ENCODE measurements at places on chromosomes 4 and X.

DNA sequence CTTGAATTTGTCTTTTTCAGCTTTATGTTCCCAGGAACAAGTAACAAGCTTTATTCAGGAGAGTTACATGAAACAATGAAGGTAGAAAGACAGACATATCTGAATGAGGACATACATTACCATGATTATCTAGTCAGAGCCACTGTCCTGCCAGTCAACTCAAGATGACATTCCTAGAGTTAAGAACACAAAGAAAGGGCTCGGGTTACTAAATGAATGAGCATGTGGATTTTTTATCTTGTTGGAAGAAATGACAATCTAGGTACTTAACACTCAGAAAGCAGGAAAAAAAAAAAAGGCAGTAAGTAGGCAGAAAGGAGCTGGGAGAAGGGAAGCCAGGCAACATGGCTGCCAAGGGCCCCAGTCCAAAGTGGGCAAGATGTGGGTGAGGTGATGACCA is 28.0 kb upstream of the PACRGL start:
- H3K4me1 ChIP-seq: no peaks in the 10 kb centered on the region
- no peak for DNase-seq
- H3K27ac ChIP-seq: no peak overlapping the region
- no peaks in the 10 kb centered on the region for H3K36me3 ChIP-seq

- no peak overlapping the region for H3K4me3 ChIP-seq
- no peaks in the 10 kb centered on the region for H3K27me3 ChIP-seq
- no peak overlapping the region for H3K27ac ChIP-seq
- H3K36me3 ChIP-seq: no peaks in the 10 kb centered on the region
Measured at GRCh38 chr4:147122685-147123084, 177.0 kb upstream of the TTC29 start.

- peaks cover 6% of the 10 kb centered on the region for H3K27me3 ChIP-seq
- DNase-seq: no peak
- no peak overlapping the region for H3K27ac ChIP-seq
- H3K36me3 ChIP-seq: no peaks in the 10 kb centered on the region
- no peaks in the 10 kb centered on the region for H3K4me1 ChIP-seq
Measured at GRCh38 chr4:114487101-114487500, 111.5 kb upstream of the UGT8 start.

DNA sequence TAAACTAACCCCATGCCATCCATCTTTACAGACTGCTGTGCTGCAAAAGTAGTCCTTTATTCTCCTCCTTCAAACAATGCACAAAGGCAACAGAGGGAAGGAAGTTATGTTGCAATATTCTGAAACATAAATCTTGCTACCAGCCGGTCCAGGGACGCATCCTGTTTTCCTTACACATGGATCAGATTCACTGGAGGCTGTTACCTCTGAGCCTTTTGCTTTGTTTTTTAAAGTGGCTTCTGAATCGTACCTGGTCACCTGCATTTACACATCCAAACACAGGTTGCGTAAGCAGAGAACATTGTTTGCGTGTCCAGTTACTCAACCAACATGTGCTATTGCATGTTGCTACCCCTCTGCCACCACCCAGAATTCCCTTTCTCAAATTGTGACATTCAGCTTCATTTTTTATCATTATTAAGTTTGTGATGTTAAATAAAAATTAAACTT is 8.8 kb downstream of the PPARGC1A start:
- H3K27ac ChIP-seq: no peak overlapping the region
- no peaks in the 10 kb centered on the region for H3K36me3 ChIP-seq
- no peak for DNase-seq
- H3K4me3 ChIP-seq: no peak overlapping the region
- no peaks in the 10 kb centered on the region for H3K4me1 ChIP-seq

GRCh38 chr4:147371661-147372060 is 109.2 kb upstream of the EDNRA start:
- no peaks in the 10 kb centered on the region for H3K4me1 ChIP-seq
- no peak for DNase-seq
- H3K4me3 ChIP-seq: no peak overlapping the region
- H3K27ac ChIP-seq: no peak overlapping the region
- H3K36me3 ChIP-seq: no peaks in the 10 kb centered on the region

- H3K4me1 ChIP-seq: no peaks in the 10 kb centered on the region
- no peak overlapping the region for H3K4me3 ChIP-seq
- H3K36me3 ChIP-seq: peaks cover 18% of the 10 kb centered on the region
- no peak for DNase-seq
Measured at GRCh38 chrX:19924285-19924684, 36.9 kb upstream of the SH3KBP1 start.

GRCh38 chr4:105714071-105714521 is 5.5 kb downstream of the GSTCD start:
- peaks cover 2% of the 10 kb centered on the region for H3K36me3 ChIP-seq
- no peaks in the 10 kb centered on the region for H3K27me3 ChIP-seq
- no peak for DNase-seq
- H3K27ac ChIP-seq: no peak overlapping the region
- H3K4me1 ChIP-seq: peaks cover 15% of the 10 kb centered on the region

DNA sequence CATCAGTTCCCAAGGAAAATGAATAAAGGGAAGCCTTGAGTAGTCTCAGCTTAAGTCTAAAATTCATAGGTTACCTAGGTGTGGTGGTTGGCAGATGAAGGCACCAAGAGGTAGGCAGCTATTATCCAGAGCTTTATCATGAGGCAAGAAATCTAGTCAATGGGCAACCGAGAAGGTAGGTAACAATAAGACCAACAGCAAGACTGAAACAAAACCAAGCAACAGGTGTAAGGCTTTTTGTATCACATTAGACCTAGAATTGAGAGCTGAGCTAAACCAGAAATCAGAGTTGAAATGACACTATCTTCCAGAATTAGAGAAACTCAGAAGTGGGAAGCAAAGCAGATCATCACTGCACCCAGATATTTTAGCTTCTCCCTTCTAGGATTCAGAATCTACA is 117.1 kb downstream of the CAMK2D start:
- peak overlapping the region; percentile 53 for H3K27ac ChIP-seq
- H3K4me1 ChIP-seq: peaks cover 78% of the 10 kb centered on the region
- no peak overlapping the region for H3K4me3 ChIP-seq
- no peaks in the 10 kb centered on the region for H3K27me3 ChIP-seq
- peaks cover 31% of the 10 kb centered on the region for H3K36me3 ChIP-seq
- DNase-seq: no peak

GRCh38 chrX:133655275-133656265 is 240.3 kb upstream of the GPC4 start:
- no peak for DNase-seq
- H3K4me1 ChIP-seq: no peaks in the 10 kb centered on the region
- no peaks in the 10 kb centered on the region for H3K36me3 ChIP-seq
- H3K4me3 ChIP-seq: no peak overlapping the region

GRCh38 chrX:16033331-16033730 is 90.0 kb upstream of the GRPR start:
- no peak for DNase-seq
- no peaks in the 10 kb centered on the region for H3K27me3 ChIP-seq
- H3K27ac ChIP-seq: no peak overlapping the region
- H3K4me3 ChIP-seq: no peak overlapping the region
- H3K36me3 ChIP-seq: peaks cover 3% of the 10 kb centered on the region

DNA sequence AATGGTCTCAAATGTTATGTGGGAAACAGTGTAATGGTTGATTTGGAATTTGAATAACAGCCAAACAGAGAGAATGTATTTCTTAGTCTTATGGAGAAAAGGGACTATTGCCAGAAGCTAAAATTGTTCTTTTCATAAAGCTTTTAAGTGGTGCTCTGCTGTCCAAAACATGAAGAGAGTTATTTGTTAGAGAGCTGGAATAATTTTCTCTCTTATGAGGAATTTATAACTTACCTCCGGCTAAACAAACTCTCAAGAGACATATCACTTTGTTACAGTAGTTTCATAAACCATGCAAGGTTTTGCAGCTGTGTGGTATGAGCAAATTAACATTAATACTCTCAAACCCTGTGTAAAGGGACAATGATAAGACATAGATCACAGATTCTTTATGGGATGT is 28.6 kb downstream of the SULT1B1 start:
- no peak for DNase-seq
- H3K27ac ChIP-seq: no peak overlapping the region
- no peak overlapping the region for H3K4me3 ChIP-seq
- H3K4me1 ChIP-seq: no peaks in the 10 kb centered on the region

DNA sequence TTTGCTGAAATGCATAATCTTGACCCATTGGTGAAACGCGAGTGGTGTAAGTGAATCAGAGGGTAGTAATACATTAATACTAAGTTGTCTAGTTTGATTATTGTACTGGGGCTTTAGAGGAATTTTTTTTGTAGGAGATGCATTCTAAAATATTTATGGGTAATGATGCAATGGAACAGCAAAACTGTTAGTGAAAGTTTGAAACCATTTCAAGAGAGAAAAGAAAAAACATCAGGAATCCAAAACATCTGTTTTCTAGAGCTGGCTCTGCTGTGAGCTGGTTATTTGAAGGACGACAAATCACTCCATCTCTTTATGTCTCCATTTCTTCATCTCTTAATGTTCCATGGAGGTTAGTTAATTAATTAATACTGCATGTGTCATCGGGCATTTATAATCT is 351.9 kb upstream of the FAT1 start:
- no peaks in the 10 kb centered on the region for H3K36me3 ChIP-seq
- no peak overlapping the region for H3K4me3 ChIP-seq
- DNase-seq: no peak

DNA sequence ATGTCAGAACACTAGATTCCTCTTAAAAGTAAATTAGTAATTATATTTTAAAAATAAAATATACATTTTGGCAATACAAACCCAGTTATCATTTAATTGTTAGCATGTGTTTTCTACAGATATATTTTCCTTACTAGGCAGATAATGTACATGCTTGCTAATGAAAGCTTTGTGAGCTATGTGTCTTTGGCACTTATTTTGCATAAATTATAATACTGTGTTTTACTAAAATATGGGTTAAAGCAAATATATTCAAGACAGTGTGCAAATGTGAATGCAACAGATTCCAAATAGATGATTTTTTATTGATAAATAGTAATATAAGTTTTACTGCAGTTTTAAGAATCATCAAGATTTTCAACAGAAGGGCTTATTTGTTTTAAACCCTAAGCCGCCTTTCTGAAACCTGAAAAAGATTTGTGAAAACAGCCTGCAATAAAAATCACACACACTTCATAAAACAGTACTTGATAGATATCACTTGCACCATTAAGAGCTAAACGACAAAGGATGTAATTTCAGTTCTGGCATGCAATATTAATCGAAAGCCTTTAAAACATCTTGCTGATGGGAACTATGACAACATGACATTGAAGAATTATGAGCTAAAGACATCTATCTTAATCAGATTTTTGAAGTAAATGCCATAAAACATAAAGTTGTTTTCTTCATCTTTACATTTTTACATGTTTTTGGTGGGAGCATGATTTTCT is 333.3 kb downstream of the DCTD start:
- no peaks in the 10 kb centered on the region for H3K4me1 ChIP-seq
- DNase-seq: no peak
- H3K4me3 ChIP-seq: no peak overlapping the region
- no peak overlapping the region for H3K27ac ChIP-seq
- H3K36me3 ChIP-seq: no peaks in the 10 kb centered on the region

DNA sequence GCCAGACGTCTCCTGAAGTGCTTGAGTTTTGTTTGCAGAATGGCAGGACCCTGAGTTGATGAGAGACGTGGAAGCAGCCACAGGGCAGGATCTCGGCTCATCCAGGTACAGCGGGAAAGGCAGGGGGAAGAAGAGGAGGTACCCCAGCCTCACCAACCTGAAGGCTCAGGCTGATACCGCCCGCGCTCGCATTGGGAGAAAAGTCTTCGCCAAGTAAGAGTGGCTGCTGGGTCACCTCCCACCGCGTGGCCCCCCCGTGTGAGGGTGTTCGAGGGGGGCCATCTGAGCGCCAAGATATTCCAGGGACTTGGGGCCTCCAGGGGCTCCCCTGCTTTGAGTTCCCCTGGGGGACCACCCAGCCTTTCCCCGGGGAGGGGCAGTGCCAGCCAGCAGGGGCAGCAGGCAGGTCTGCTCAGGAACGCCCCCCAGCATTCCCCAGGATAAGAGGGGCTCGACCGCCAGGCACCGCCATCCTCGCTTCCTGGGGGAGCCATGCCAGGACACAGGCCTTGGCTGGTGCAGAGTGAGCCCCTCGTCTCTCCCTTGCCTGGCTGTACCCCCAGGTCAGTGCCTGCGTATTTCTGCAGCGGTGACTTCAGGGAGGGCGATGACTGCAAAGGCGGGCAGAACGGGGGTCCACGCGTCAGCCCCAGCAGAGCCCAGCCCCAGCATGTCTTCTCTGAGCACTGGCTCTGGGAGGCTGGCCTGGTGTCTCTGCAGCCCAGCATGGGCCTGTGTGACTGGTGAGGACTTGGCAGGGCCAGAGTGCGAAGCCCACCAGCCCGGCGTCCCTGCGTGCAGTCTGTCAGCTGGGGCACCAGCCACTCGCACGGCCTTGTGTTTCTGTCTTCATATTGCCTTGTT is 22.3 kb downstream of the NKX1-1 start:
- no peaks in the 10 kb centered on the region for H3K4me1 ChIP-seq
- DNase-seq: no peak
- H3K36me3 ChIP-seq: peaks cover 29% of the 10 kb centered on the region
- no peak overlapping the region for H3K4me3 ChIP-seq
- no peak overlapping the region for H3K27ac ChIP-seq
- no peaks in the 10 kb centered on the region for H3K27me3 ChIP-seq

- no peak overlapping the region for H3K27ac ChIP-seq
- DNase-seq: no peak
- no peaks in the 10 kb centered on the region for H3K27me3 ChIP-seq
Measured at GRCh38 chr4:14583331-14583730, 418.9 kb upstream of the CPEB2 start.

- H3K27ac ChIP-seq: no peak overlapping the region
- H3K4me3 ChIP-seq: no peak overlapping the region
- DNase-seq: no peak
- peaks cover 8% of the 10 kb centered on the region for H3K27me3 ChIP-seq
- H3K36me3 ChIP-seq: no peaks in the 10 kb centered on the region
- H3K4me1 ChIP-seq: no peaks in the 10 kb centered on the region
Measured at GRCh38 chr4:168759959-168760527, 250.0 kb downstream of the CBR4 start.

GRCh38 chrX:5681159-5681558 is 547.5 kb downstream of the NLGN4X start:
- no peak overlapping the region for H3K4me3 ChIP-seq
- H3K4me1 ChIP-seq: no peaks in the 10 kb centered on the region
- no peaks in the 10 kb centered on the region for H3K27me3 ChIP-seq
- H3K36me3 ChIP-seq: no peaks in the 10 kb centered on the region
- H3K27ac ChIP-seq: no peak overlapping the region

GRCh38 chr4:113684534-113685091 is 76.9 kb downstream of the CAMK2D start:
- DNase-seq: no peak
- H3K27me3 ChIP-seq: no peaks in the 10 kb centered on the region
- H3K36me3 ChIP-seq: peaks cover 50% of the 10 kb centered on the region
- H3K4me1 ChIP-seq: peaks cover 53% of the 10 kb centered on the region
- H3K27ac ChIP-seq: peak overlapping the region; percentile 42

GRCh38 chrX:44456685-44457084 is 86.0 kb downstream of the FUNDC1 start:
- H3K36me3 ChIP-seq: no peaks in the 10 kb centered on the region
- H3K4me1 ChIP-seq: no peaks in the 10 kb centered on the region
- no peaks in the 10 kb centered on the region for H3K27me3 ChIP-seq
- DNase-seq: no peak
- no peak overlapping the region for H3K4me3 ChIP-seq
